ENCODE measurements at places on chromosomes 4 and X. TPM values are rescaled to one million over a fixed set of nuclear protein-coding genes. Genes with fewer than 3 reads are reported as not detected.

- no peak for DNase-seq
Measured at GRCh38 chr4:124459941-124460310, 252.6 kb downstream of the ANKRD50 start.

Gene GC
- total RNA-seq, result 0.31 TPM

Gene OPHN1
- total RNA-seq, result 8.8 TPM

DNA sequence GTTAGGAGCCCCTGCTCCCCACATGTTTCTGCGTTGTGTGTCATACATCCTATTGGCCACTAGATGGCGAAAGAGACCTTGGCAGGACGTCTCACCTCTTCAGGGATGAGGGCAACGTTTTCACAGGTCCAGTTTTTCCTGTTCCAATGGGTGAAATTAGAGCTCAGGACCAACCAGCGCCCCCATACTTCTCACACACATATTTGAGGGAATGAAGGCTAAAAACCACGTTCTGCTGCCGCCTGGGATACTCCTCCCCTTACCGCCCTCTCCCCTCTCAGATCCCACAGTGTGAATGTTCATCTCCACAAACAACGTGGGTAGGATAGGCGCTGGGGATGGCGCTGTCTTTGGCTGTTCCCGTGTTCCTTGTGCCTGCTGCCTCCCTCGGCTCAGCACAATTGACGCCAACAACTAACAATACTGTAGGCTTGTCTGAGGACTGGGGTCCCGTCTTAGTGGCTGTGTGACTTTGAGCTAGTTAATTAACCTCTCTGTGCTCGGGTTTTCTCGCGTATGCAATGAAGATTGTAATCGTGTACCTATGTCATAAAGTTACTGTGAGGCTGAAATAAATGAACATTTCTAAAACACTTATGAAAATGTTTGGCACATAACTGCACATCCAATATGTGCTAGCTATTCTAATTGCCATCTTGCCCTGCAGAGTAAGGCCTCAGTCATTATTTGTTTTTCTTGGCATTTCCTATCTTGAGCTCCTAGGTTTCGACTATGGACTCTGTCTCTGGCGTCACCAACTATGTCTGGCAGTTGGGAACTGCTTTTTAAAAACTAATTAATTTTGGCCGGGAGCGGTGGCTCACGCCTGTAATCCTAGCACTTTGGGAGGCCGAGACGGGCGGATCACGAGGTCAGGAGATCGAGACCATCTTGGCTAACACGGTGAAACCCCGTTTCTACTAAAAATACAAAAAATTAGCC lies 181.3 kb upstream of the STK26 start:
- DNase-seq, result no peak

Gene XKRX
- 0.21 TPM for total RNA-seq

- no peak for DNase-seq
Measured at GRCh38 chr4:87543835-87544461, 14.8 kb upstream of the SPARCL1 start.

Gene XAGE1A
- total RNA-seq, result not detected

DNA sequence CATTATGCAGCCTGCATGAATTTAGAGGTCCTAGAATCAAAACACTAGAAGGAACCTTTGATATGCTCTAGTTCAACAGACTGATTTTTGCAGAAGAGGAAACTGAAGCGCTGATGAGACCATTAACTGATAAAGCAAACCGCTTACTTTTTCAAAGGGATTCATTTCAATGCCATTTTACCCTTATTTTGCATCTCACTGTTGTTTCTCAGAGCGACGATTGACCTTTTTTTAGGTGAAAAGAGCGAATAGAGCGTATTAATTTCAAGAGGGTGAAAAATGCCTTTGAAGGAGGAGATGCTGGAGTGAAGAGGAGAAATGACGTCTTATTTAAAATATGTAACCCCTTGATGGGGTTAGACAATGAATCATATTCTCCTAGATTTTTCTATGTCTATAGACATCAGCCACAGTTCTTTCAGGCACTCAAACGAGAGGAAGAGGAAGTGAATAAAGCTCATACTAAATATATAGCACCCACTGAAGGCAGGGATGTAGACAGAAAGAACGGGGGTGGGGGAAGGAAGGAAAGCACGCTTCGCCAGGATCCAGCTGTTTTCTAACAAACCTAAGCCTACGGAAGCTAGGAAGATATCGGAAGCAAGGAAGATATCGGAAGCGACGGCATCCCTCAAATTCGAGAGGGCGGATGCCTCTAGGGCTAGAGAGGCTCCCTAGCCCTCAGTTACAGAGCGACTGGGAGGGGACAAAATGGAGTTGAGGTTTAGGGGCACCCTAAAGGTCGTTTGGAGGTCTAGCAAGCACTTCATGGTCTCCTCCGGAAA lies 848 bp downstream of the ACSL4 start:
- DNase-seq, result no peak

GRCh38 chrX:139078761-139079280 lies 367.3 kb upstream of the FGF13 start:
- DNase-seq, result no peak

DNA sequence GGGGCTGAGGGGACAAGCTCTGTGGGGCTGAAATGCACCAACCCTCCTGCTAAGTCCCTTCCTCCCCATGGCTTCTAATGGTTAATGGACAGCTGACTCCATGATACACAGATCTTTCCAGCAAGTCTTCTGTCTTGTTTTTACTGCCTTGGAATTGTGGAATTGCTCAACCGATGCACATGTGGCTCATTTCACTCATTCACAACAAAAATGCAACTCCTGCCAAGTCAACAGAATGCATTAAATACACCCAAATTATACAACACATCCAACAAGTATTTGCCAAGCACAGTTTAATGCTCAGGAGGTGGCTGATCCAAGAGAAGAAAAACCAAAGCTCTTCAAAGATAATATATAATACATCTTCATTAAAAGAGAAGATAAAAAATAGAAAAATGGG lies 61.9 kb upstream of the PAGE4 start:
- DNase-seq, result no peak

Measured in Panc1 (cell line).